ENCODE measurements at places on chromosomes 11 and 22.

DNA sequence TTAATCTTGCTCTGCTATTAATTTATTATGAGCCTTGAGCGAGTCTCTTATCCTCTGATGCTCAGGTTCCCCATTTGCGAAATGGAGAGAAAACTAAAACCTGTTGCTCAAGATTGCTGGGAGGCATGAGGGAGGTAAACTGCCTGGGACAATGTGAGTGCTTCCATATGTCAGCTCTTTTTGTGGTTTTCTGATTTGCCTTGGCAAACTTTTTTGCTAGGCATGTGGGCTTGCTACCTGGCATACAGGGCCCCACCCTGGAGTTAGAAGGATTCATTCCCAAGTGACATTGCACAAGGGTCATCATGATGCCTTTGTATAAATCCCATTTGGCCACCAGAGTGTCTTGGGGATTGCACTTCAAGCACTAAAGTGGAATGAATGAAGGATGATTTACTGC lies 22.4 kb downstream of the TSPAN18 start:
- DNase-seq: no peak

- peak; percentile 55 for DNase-seq
Measured at GRCh38 chr11:123261345-123262106, 66.5 kb upstream of the CLMP start.

DNA sequence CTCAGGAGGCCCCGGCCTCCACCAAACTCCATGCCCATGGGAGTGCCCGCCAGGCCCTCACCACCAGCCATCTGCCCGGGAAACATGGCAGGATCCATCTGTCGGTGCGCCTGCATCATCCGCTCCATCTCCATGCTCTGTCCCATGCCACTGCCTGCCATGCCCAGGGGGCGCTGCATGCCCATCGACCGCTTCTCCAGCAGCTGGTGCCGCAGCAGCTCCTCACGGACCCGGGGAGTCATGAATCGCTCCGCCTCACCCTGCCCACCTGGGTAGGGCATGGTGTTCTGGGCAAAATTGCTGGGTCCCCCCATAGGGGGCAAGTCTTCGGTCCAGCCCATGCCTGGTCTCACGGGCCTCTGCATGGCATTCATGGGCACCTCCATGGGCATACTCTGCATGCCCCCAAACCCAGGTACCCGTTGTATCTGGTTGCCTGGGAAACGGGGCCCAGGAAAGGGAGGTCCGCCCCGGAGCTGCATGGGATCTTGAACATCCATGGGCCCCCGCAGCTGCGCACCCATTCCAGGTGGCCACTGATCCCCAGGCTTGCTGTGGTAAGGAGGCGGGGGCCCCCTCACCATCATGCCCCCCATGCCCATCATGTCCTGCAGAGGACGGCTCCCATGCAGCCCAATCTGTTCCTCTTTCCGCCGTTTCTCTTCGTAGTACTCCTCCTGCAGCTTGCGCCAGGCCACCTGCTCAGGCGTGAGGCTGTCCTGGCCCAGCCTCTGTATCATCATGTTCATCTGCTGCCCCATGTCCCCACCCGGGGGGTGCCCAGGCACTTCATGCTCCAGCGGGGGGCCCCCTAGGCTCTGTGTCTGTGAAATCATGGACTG lies 18.0 kb downstream of the CXCR5 start:
- no peak for DNase-seq

DNA sequence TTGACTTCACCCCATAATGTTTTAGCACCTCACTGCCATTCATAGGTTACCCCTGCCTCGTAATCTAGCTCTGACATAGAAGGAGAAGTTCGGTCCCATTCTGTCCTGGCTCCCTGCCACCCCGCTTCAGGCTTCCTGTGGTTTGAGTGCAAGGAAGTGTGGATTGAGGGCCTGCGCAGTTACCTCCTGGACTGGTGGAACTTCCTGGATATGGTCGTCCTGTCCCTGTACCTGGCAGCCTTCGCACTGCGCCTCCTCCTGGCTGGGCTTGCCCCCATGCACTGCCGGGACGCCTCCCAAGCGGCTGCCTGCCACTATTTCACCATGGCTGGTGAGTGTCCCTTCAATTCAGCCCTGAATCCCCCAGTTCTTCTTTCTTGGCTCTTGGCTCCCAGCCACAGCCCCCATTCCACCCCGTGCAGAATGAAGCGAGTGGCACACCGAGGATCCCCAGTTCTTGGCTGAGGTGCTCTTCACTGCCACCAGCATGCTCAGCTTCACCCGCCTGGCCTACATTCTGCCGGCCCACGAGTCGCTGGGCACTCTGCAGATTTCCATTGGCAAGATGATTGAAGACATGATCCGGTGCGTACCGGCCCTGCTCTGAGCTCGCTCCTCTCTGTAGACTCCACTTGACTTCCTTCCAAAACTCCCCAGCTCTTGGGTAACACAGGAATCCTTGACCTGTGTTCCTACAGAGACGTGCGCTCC lies 15.4 kb downstream of the ART5 start:
- peak; percentile 37 for DNase-seq

GRCh38 chr22:47452184-47452583 lies 689.7 kb downstream of the TBC1D22A start:
- no peak for DNase-seq

DNA sequence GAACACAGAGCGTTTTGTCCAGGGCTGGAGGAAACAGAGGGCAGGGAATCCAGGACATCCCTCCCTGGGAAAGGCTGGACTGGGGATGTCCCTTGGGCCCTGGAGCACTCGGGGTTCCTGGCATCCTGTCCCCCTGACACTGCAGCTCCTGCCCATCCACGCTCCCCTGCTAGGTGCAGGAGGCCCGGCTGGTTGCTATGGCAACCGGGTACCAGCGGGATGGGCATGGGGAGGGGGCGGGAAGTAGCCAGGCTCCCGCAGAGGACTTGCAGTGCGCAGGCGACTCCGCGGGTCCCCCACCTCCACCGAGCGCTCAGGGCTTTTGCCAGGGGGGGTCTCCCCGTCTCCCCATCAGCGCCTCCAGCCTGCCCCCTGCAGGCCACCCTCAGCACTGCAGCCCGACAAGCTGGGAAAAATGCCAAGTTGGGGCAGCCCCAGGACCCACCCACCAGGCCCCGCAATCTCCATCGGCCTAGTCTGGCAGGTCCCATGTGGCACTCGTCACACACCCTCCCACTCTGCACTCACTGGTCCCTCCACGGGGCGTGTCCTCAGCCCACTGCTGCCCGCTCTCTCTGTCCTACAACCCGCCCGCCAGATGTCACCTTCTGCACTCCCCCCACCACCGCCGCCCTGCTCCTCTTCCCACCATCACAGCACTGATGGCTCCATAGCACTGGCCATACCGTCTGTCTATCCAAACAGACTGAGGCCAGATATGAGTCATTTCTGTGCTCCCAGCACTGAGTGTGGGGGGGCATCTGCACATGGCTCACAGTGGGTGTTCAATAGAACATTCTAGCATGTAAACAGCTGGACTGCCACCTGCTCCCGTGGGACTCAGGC lies 31.5 kb downstream of the KIAA0930 start:
- peak; percentile 85 for DNase-seq
